ENCODE measurements at places on chromosomes 12 and 14.

DNA sequence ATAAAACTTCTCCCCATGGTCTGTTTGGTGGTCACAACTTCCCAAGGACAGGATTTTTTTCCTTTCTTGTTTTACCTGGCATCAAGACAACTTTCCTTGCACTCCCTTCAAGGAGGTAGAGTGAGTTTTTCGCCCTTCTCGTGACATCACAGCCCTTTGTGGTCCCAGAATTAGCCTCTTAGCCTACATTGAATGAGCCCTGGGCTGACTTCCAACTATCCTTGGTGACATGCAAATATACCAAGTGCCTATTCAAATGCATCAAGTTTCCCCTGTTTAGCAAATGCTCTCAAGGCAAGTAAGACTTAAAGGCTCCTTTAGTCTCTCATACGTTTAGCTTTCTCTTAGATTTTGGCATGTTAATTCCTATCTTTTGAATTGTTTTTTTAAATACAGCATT, 36.6 kb downstream of the TC2N start:
- DNase-seq = peak; percentile 56

GRCh38 chr12:103494734-103495468, 867 bp downstream of the C12orf42 start:
- DNase-seq = no peak

GRCh38 chr12:102436867-102437266, 43.5 kb downstream of the IGF1 start:
- no peak for DNase-seq

- DNase-seq = no peak
These were observed 239.5 kb downstream of the GXYLT1 start for GRCh38 chr12:41905073-41905758.

DNA sequence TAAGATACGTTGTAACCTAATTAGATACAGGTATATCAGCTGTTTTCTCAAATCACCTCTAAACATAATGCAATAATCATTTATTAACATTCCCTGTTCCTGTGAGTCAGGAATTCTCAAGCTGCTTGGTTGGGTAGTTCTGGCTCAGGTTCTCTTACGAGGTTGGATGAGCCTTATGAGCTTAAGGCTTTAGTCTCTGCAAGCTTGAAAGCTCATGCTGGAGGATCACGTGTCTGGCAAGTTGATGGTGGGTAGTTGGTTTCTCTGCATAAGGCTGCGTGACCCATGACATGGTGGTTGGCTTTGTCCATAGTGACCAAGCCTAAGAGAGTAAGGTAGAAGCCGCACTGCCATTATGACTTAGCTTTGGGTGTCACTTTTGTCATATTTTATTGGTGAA, 62.0 kb downstream of the PLEKHA5 start:
- no peak for DNase-seq

- DNase-seq = no peak
These were observed 29.4 kb downstream of the CCER1 start for GRCh38 chr12:90925562-90925961.

DNA sequence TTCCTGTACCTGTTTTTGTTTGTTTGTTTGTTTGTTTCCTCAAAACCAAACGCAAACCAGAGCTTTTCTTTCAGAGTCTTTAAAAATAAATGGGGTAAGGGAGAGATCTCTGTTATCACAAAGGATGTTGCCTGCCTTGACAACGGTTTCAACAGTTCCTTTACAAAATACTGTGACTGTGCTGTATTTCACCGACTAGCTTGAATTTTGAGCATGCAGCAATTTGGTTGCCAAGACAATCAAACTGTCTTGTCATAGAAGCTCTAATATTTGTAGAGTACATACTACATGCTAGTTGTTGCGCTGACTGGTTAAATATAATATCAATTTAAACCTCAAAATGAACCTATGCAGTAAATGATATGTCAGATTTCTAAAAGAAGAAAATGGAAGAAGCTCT, 22.4 kb upstream of the TCP11L2 start:
- DNase-seq = no peak

DNA sequence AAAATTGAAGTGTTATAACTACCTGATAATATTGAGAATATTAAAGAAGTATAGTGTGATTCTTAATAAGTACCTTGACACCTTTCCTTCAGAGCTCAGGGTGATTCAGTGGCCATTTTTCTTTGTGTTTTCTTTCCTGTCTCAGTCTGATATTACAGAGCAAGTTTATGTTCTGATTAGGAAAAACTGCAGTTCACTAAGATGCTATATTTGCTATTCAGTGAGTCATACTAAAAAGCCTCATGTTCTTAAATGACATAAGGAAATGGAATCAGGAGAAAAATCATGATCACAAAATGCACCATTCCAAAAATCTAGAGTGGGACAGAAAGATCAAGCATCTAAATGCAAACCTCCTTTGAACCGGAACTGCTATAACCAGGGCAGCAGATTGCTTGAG, 390.6 kb upstream of the ATP2B1 start:
- DNase-seq = no peak

- DNase-seq = no peak
These were observed 9.5 kb downstream of the HHIPL1 start for GRCh38 chr14:99654235-99654985.

GRCh38 chr14:58701604-58702003, 63.8 kb downstream of the DACT1 start:
- DNase-seq = no peak

GRCh38 chr12:53338916-53339315, 2.8 kb upstream of the SP7 start:
- DNase-seq = no peak

DNA sequence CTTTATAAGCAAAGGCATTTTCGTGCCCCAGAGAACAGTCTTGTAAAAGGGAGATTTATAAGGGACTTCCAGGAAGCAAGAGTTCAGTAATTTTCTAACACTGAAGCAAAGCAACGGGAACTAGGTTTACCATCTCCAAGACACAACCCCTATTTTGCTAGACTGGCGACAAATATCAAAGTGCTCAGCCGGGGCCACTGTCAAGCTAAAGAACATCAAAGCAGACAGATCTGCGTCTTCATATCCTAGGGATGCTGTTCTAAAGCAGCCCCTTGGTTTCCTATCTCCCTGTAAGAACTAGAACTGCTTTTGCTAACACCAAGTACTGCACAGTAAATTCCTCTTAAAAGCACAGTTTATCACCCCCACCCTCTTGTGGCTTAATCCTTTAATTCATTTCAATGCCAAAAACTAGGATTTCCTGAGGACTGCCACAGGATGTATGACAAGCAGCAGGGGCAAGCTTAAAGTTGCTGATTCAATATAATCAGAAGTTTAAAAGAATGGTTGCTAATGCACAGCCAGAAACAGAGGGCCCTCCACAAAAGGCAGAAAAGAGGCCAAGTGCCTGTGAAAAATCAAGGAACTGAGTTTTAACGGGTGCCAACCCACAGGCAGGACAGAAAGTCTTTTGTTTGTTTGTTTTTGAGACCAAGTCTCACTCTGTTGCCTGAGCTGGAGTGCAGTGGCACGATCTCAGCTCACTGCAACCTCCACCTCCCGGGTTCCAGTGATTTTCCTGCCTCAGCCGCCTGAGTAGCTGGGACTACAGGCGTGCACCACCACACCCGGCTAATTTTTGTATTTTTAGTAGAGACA, 44.0 kb upstream of the ISM2 start:
- no peak for DNase-seq

- DNase-seq = no peak
These were observed 3.3 kb downstream of the PPP1R3E start for GRCh38 chr14:23299211-23299957.

DNA sequence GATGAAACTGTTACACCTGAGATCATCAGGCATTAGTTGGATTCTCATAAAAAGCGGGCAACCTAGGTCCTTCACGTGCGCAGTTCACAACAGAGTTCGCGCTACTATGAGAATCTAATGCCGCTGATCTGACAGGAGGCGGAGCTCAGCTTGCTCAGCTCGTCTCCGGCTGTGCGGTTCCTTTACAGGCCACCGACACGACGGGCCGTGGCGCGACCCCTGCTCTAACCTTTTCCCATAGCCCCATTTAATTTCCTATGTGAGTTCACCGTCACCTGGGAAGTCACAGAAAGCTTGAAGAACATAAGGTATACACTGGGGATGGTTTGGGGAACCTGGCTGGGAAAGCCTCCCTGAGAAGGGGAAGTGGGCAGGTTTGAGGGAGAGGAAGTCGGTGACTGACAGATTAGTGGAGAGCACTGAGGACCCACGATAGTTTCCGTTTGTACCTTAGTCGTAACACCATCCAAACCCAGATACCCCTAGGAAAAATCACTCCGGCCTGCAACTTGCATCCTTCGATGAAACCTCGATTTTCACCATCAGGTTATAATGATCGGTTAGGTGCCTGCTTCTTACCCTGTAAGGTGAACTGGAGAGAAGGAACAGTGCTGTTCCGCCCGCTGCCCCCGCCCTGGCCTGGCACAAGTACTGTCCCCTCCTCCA, 2.8 kb upstream of the AAAS start:
- DNase-seq = no peak

DNA sequence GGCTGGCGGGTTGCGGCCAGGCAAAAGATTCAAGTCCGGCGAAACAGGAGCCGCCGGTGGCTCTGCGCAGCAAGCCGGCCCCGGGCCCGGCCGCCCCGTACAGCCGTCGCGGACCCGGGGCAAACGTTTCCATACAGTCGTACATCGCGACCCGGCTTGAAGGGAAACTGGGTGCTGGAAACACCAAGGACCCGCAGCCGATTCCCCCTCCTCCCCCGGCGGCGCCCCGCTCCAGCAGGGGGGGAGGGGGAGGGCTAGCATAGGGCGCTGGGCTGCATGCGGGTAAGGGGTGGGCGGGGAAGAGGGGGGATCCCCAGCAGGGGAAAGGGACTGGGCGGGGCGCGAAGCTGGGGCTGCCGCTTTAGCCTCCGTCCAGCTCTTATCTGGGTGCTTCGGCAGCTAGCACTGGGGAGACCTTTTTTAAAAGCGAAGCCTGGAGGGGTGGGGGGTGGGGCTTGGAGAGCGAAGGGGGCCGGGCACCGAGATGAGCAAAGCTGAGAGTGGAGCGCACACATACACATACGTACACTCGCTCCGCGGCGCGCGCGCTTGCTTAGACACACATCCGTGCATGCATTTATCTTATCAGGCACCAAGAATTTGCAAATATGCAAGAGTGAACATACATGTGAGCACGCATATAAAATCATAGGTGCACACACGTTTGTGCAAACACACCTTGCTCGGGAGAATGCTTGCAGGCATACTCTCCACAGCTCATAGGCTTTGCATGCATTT, 11.9 kb downstream of the RARG start:
- no peak for DNase-seq

DNA sequence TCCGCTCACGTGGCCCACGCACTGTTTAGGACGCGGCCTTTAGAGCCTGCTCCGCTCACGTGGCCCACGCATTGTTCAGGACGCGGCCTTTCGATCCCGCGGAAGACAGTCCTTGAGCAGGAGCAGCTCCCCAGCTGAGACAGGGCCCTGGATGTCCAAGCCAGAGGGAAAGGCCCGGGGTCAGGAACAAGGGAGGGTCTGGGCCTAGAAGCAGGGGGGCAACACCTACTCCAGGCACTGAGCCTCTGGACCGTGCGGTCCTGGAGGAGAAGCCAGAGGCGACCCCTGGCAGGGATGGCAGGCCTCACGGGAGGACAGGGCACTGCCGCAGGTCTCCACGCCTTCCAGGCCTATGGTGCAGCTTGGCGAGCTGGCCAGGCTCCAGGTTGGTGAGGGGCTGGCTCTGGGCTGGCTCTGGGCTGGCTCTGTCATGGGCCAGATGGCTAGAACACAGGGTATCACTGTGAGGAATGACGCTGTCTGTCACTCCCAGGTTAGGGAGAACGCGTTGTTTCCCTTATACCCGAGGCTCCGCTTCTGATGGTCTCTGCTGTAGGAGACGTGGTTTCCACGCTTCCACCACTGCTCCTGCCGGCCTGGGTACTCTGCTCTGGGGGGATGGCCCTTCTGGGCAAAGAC, 341.7 kb downstream of the TMEM121 start:
- DNase-seq = no peak

DNA sequence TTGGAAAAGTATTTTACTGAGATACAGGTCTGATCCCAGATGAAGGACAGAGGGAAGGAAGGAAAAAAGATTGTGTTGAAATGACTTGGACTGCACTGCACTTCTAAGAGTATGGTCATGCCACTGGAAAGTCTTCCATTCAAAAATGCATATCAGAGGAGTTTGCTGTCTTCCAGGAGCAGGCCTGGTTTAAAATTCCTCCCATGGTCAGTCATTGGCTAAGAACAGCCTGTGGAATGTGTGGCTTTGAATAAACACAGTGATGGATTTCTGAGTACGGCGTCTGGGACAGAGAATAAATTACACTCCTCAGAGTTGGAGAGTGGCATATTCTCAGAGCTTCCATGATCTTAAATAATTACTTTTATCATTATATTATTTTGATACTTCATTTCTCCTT, 245.8 kb upstream of the PDZRN4 start:
- no peak for DNase-seq

- DNase-seq = no peak
These were observed 923.0 kb upstream of the TMEM132C start for GRCh38 chr12:127343940-127344339.

DNA sequence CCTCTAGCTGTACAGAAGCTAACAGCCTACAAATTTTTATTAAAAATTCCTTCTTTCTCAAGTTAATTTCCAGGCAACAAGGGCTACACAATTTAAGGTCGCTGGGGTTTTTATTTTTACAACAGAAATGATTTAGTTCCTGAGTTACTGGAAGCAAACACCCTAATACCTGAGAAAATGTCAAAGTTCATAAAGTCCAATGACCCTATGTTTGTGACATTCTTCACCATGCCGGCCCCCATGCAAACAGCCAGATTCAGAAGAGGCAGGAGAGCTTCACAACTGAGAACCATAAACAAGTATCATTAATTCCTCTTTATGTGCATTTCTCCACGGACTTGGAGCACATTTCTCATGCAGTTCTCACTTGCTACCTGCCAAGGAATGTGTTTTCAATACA, 236.2 kb upstream of the EGLN3 start:
- no peak for DNase-seq

- DNase-seq = no peak
These were observed 8.9 kb upstream of the FOXN3 start for GRCh38 chr14:89425931-89426330.

DNA sequence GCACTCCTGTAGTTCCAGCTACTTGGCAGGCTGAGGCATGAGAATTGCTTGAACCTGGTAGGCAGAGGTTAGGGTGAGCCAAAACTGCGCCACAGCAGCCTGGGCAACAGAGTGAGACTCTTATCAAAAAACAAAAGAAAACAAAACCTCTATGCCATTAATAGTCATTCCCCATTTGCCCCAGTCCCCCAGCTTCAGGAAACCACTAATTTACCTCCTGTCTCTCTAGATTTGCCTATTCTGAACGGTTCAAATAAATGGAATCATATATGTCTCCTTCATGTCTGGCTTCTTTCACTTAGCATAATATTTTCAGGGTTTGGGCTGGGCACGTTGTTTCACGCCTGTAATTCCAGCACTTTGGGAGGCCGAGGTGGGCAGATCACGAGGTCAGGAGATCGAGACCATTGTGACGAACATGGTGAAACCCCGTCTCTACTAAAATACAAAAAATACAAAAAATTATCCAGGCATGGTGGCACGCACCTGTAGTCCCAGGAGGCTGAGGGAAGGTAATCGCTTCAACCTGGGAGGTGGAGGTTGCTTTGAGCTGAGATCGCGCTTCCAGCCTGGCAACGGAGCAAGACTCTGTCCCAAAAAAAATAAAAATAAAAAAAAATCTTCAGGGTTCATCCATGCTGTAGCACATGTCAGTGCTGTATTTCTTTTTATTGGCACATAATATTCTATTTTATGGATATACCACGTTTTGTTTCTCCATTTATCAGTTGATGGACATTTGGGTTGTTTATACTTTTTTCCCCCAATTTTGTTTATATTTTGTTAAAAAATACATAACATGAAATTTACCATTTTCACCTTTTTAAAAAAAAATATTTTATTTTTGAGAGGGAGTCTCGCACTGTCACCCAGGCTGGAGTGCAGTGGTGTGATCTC, 31.9 kb downstream of the KNTC1 start:
- no peak for DNase-seq

- no peak for DNase-seq
These were observed at the start of gene ACACB for GRCh38 chr12:109115758-109116610. ACACB (plus strand) TSS chr12:109116587; CDS start chr12:109139406, 22,819 bp downstream.

All from NCI-H1092 (cell line).